ENCODE measurements at places on chromosomes 2 and 18.

GRCh38 chr2:192876698-192877097 is 682.0 kb upstream of the TMEFF2 start:
- DNase-seq, result no peak

DNA sequence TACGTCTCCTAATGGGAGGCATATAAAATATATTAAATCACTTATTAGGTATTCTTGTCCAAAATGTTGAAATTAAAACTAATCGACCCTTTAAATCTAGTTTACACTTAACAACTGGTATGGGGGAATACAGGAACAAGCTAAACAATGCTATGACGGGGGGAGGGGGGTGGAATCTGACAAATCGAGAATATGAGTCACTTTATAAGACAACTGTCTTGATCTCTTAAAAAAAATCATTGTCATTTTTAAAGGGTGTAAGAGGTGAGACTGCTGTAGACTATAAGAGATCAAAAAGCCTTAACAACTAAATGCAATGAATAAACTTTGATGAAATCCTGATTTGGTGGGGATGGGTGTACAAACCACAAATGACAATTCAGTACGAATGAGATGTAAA is 6.0 kb downstream of the MAP3K2 start:
- no peak for DNase-seq

- no peak for DNase-seq
These were observed 70.8 kb downstream of the ACAA2 start for GRCh38 chr18:49742316-49743116.

DNA sequence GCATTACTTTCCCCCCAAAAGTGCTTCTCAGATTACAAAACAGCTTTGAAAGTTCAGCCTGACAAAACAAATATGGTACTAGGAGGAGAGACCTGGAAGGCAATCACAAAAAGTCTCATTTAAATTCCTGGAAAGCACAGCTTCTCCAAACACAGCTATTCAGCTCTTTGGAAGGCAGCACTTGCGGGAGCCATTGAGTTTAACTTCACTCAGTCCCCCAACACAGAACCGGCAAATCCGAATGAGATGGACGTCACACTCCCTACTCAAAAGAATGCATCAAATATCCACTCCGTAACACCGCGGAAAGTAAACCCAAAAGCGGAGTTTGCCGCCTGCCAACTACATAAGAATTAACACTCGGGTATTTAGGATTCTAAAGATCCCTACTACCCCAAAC is 638 bp downstream of the ST6GAL2 start:
- DNase-seq, result no peak

DNA sequence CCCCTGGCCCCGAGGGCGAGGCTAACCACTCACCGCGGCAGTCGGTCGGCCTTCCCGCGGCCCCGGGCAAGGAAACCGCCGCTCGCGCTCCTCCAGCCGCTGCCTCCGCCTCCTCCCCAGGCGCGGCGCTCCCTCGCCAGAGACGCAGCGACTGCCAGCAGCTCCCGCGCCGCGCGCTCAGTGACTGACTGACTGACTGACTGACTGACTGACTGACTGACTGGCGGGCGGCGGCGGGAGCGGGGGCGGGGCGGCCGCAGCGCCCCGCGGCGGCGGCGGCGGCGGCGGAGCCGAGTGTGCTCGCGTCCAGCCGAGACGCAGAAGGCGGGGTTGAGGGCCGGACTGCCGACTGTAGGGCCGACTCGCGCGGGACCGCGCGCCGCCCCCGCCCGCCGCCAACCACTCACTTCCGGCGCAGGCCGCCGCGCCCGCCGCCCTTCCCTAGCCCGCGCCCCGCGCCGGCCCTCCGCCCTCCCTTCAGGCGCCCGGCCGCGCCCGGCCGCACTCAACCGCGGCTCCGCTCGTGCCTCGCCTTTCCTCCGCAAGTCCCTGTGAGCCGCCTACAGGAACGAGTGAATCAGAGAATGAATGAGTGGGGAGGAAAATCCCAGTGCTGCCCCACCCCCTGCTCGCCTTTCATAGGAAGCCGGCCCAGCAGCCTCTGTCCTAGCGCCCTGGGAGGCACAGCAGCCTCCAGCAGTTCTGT is at the start of gene RAPH1:
Gene RAPH1, minus strand, starts transcription at position 224 of the 706 bp plus-strand sequence. CDS start 39,948 bp downstream, outside the sequence.
- DNase-seq, result peak; percentile 79

DNA sequence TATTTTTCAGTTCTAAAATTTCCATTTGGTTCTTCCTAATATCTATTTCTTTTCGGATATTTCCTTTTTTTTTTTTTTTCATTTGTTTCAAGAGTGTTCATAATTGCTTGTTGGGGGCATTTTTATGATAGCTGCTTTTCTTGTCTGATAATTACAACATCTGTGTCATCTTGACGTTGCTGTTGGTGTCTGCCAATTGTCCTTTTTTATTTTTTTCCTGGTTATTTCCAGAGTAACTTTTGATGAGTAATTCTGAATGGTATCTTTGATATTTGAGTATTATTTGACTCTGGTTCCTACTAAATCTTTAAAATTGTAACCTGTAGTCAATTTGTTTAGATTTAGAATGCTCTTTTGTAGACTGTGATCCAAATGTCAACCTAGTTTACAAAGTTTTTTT is 51.3 kb upstream of the CHRNA1 start:
- no peak for DNase-seq

- DNase-seq, result no peak
These were observed 132.4 kb downstream of the CYP26B1 start for GRCh38 chr2:72015266-72015665.

All from GM19239 (cell line).